ENCODE measurements at places on chromosomes 6 and 20.

DNA sequence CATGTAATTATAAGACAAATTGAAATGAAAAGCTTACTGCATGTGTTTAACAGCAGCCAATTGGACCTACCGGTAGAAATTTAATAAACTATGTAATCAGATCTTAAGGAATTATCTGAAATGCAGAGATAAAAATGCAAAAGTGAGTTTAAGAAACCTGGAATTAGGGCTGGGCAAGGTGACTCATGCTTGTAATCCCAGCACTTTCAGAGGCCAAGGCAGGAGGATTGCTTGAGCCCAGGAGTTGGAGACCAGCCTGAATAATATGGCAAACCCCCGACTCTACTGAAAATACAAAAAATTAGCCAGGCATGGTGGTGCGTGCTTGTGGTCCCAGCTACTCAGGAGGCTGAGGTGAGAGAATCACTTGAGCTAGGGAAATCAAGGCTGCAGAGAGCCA is 74.1 kb downstream of the HFE start:
- no peak for DNase-seq

DNA sequence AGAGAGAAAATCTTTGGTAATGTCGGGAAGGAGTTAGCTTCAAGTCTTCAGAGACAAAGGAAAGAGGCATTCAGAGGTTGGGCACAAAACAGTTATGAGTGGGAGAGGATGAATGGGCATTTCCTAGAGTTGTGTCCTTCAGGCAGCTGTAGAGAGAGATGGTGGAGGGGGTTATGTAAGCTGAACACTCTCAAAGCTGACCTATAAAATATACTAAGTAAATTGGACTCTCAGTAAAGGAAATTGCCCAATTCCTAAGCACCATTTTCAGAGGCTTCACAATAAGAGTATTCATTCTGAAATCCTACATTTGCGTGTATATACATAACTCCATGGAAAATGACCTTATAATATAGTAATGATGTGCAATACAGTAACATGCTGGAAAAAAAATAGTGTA is 161.2 kb downstream of the KCNQ5 start:
- no peak for DNase-seq

DNA sequence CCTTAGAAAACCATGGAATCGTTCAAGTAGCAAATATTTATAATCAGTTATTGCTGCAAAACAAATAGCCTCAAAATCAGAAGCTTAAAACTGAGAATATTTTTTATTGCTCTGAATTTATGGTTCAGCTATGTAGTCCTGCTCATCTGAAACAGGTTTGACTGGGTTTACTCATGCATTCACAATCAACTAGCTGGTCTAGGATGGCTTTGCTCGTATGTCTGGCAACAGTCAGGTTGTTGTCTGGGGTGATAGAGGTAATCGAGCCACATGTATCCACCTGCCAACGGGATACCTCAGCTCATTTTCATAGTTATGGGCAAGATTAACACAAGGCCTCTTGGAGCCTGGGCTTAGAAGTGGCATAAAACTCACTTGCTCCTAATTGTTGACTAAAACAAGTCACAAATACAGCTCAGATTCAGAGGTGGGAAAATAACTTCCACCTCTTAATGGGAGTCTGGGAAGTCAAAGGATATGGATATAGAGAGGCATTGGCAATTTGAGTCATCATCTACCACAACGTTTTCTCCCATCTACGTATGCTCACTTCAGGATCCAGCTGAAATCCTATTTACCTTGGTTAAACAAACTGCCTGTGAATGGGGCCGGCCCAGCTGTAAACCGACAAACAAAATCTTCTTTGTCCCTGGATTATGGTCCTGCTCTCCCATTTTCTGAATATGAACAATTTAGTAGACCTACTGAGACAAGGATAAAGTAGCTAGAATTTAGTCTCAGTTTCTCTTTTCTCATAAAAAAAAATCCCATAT is 54.5 kb upstream of the TENT5A start:
- DNase-seq, result no peak

DNA sequence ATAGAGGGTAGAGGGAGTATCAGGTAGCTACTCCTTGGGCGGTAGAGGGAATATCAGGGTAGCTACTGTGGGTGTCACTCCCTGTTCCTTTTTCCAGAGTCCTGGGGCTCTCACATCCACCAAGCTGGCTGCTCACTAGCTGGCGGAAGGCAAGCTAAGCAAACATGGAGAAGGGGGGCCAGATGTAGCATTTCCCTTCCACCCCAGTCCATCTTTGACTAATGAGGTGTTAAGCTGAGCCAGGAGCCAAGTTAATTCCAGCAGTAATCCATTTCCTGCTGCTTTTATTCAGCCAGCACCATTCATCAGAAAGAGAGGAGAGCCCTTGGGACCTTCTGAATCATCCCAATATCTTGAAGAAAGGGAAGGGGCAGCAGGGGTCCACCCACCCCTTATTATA is 330.0 kb downstream of the ZFAND3 start:
- DNase-seq, result no peak

Measured in thoracic aorta (tissue), 2 donors.